Activated naive CD4-positive, alpha-beta T cell treated with Interleukin-2 at 50 U/mL for 16 hours (primary cell): ENCODE measurements at places on chromosomes 1 and 21.

DNA sequence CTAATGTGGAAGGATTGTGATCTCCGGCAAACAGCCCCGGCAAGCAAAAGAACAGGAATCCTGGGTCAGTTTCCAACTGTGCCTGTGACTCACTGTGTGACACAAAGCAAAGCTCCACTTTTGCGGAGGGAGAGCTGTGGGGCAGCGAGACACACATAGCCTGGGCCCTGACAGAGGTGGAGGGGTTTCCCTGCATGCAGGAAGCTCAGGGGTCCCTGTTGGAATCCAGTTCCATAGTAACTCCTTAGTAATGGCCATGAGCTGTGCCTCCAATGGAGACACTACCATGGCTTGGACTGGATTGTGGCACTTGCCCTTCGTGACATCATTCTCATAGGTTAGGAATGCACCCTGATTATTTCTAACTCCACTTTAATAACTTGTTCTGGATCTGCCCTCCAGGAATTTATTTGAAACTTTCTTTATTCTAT, 47.0 kb upstream of the ATF3 start:
- DNase-seq: no peak

DNA sequence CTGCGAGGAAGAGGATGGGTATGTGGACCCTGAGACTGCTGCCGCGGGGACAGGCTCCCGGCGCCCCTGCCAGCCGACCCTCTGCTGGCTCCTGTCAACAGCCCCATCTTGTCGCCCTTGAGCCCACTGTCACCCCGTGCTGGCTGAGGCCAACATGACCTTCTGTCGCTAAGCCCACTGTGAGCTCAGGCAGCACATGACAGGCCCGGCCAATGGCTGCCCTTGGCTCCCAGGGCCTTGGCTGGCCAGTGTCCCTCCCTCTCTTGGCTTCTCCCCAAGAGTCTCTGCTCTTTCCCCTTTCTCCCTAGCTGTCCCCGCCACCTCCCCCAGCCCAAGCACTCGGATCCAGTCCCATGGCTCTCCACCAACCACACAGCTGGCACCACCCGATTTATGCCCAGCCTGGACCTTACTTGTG, 3.5 kb downstream of the PEX10 start:
- no peak for DNase-seq

GRCh38 chr1:213244664-213245091, 193.6 kb downstream of the RPS6KC1 start:
- DNase-seq: no peak

DNA sequence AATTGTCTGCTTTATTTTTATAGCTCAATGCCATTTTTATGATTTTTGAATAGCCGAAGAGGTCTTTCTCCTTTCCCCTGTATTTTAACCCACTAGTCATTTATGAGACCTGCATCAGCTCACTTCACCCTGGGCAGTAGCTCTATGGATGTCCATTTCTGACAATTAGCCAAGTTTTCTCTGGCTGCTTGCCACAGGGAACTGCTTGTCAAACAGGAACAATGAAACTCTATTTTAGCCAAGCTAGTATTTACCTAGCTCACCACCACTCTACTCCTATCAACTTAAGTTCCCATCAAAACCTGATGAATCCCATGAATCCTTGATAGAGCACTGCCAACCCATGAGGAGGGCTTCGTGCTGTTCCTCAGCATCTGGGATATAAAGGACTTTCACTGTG, 406.7 kb downstream of the RWDD3 start:
- no peak for DNase-seq

- no peak for DNase-seq
These were observed 22.1 kb downstream of the UCK2 start for GRCh38 chr1:165849353-165850133.

DNA sequence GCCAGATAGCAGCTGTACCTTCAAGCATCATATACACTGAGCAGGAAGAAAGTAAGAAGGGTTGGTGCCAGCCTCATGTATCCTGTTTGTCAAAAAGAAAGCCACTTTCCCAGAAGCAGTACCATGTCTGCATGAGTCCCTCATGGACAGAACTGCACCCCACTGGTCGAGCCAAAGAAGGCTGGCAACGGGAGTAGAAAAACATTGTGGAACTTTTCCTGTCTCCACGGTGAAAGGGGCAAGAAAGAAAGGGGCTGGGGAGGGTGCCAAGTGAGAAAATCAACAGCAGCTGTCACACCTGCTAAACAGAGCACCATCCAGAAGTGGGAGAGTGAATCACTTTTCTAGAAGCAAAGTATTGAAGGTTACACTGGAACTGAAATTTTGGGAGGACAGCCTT, 621.7 kb downstream of the LMO4 start:
- DNase-seq: no peak

DNA sequence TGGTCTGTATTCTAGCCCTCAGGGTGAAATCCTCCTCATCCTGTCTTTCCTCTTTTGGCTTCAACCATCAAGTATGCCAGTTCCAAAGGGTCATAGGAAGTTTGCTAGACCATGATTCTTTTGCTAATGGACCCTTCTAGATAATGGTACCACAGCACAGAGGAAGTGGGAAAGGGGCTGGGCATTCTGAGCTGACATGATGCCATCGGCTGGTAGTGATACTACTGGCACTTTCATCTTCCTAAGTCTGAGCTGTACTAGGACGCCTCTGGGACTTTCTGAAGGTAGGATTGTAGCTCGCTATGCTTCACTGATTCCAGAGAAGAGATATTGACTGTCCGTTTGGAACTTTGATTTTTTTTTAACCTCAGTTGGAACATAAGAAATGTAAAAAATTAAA, 11.4 kb downstream of the FASLG start:
- DNase-seq: peak; percentile 36
